ENCODE measurements at places on chromosomes 12 and 14.

DNA sequence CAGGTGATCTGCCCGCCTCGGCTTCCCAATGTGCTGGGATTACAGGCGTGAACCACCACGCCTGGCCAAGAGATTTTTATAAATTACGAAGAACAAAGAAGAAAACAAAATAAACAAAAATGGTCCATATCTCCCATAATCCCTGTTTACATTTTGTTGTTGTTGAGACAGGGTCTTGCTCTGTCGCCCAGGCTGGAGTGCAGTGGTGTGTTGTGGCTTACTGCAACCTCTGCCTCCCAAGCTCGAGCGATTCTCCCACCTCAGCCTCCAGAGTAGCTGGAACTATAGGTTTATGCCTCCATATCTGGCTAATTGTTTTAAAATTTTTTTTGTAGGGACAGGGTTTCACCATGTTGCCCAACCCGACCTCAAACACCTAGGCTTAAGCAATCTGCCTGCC lies 156.1 kb downstream of the ZNF664 start:
- DNase-seq, result no peak

- no peak for DNase-seq
Measured at GRCh38 chr14:87508333-87508732, 484.6 kb downstream of the GALC start.

- DNase-seq, result no peak
Measured at GRCh38 chr14:39434401-39434800, 2.2 kb upstream of the FBXO33 start.

DNA sequence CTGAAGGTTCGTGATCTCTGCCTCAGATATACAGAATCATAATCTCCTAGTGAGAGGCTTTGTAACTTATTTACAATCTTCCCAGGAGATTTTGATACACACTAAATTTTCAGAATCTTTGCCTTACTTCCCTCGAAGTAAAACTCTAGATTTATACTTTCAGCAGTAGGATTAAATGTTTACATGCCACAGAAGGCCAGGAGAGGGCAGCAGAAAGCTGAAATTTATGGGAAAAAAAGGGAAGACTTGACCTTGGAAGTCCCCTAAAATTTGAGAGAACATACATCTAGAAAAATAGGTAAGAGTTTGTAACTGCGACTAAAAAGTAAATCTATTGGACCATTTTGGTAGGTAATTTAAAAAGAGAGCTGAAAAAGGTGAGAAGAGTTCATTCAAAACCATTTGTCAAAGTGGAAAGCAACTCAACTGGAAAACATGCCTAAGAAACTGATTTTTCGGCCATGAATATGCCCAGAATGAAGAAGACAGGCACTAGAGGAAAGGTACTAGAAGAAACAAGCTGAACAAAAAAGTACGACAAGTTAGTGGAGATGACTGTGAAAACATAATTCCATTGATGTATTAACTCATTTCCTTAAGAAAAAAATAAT lies 242.0 kb upstream of the MDGA2 start:
- DNase-seq, result no peak

GRCh38 chr12:19394385-19394784 lies 44.9 kb upstream of the AEBP2 start:
- DNase-seq, result no peak

GRCh38 chr14:98591161-98591560 lies 680.8 kb downstream of the BCL11B start:
- DNase-seq, result peak; percentile 8

DNA sequence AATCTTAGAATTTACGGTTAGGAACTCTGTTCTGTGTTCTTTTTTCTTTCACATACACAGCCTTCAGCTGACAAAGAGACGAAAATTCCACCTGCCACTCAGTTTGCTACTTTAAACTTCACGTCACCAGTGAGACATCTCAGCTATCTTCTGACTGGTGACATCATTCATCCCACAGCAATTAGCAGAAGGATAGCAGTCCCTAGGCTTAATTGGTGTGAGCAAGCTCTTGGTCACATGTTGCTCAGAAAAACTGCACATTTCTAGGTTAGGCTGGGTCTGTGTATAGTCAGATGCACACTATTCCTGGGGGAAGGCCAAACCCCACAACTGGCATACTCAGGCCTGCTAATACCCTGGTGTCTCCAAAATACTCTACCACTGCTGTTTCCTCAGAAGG lies 23.9 kb downstream of the SLC7A7 start:
- DNase-seq, result no peak

GRCh38 chr12:121212875-121213274 lies 2.9 kb downstream of the P2RX4 start:
- DNase-seq, result no peak

GRCh38 chr14:91996948-91997371 lies 42.9 kb downstream of the TRIP11 start:
- DNase-seq, result no peak
